ENCODE measurements at places on chromosomes 13 and 19.

GRCh38 chr13:34942732-34943435, 814 bp downstream of the NBEA start:
- no peak for DNase-seq

GRCh38 chr13:64640002-64640401, 2590.1 kb downstream of the PCDH9 start:
- no peak for DNase-seq

DNA sequence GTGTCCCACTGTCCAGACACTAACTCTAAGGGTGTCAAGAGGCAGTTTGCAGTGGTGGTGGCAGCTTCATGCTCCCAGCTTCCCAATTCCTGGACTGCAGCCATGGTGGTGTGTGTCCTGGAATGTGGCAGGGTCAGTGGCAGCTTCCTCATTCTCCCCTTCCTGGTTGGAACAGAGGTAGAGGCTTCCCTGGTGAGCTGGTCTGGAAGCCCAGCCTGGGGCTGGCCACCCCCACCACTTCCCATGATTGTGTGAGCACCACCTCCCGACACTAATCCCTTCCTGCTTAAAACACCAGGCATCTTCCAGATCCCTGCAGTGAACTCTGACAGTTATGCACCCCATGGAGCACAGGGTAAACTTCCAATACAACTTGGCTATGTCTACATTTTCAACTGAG, 134.9 kb downstream of the RAP2A start:
- DNase-seq: no peak

GRCh38 chr13:82654861-82655855, 1227.1 kb downstream of the SLITRK1 start:
- DNase-seq: no peak

DNA sequence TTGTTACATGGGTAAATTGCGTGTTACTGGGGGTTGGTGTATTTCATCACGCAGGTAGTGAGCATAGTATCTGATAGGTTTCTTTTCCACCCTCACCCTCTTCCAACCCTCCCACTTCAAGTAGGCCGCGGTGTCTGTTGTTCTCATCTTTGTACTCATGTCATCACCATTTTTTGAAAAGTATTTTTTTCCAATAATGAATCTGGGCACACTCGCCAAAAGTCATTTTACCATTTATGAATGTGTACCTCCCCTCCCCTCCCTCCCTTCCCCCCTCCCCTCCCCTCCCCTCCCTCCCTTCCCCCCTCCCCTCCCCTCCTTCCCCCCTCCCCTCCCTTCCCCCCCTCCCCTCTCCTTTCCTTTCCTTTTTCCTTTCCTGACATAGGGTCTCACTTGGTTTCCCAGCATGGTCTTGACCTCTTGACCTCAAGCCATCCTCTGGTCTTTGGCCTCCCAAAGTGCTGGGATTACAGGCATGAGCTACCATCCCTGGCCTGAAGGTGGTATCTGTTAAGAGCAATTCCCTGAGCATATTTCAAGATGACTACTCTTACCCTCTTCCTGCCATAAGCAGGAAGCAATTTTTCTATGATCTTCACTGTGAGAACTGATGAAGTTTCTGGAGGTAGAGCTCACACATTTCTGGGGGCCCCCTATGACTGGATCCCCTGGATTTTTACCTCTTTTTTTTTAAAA, 15.7 kb downstream of the ZNF627 start:
- DNase-seq: no peak

GRCh38 chr19:52398081-52398441, 412 bp downstream of the ZNF528 start:
- no peak for DNase-seq

DNA sequence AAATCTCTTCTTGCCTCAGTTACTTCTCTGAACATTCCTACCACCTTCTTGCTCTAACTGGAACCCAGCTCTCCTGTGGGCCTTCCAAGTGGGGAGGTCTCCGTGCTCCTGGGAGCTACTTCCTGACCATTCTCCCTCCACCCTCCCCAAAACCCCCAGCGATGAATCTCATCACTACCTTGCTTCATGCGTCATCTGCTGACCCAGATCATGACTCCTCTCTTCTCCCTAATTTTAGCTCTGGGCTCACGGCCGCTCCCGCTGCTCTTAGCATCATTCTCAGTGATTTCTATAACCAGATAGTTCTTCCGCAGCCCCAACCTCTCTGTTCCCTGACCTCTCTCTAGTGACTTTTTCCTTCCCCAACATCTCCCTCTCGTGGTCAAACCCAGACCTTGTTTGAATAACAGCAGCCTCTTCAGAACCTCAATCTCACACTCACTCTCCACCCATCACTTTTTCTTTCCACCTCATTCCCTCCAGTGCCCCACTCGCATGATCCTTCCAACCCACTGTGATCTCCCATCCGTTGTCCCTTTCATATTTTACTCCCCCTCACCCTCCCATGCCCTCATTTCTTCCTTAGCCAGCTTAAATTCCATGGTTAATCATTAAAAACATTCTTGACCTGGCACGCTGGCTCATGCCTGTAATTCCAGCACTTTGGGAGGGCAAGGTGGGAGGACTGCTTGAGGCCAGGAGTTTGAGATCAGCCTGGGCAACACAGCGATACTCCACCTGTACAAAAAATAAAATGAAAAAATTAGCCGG, 21.8 kb downstream of the MRPS12 start:
- no peak for DNase-seq

GRCh38 chr19:42197375-42197817, 20.1 kb downstream of the DEDD2 start:
- no peak for DNase-seq

GRCh38 chr13:112893207-112893569, 75.8 kb upstream of the MCF2L start:
- DNase-seq: no peak

DNA sequence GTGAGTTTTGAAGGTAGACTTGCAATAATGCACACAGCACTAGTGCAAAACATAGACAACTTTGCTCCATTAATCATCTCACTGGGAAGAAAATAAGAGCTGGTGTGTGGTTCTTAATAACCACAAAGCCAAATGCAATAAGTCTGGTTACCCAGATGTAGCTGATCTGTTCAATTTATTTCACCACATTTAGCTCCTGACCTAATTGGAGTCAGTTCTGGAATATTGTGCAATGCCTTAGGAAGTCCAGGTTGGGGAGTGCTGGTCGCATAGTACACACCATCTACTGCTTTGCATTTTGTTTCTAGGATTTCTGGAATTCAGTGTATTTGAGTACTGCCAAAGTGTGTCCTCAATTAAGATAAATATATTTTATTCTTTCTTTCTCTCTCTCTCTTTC, 483.3 kb upstream of the SPRY2 start:
- DNase-seq: no peak

- DNase-seq: no peak
Measured at GRCh38 chr13:25800523-25800922, 251.3 kb downstream of the SHISA2 start.

GRCh38 chr19:56829596-56829995, 10.9 kb downstream of the PEG3 start:
- DNase-seq: no peak

DNA sequence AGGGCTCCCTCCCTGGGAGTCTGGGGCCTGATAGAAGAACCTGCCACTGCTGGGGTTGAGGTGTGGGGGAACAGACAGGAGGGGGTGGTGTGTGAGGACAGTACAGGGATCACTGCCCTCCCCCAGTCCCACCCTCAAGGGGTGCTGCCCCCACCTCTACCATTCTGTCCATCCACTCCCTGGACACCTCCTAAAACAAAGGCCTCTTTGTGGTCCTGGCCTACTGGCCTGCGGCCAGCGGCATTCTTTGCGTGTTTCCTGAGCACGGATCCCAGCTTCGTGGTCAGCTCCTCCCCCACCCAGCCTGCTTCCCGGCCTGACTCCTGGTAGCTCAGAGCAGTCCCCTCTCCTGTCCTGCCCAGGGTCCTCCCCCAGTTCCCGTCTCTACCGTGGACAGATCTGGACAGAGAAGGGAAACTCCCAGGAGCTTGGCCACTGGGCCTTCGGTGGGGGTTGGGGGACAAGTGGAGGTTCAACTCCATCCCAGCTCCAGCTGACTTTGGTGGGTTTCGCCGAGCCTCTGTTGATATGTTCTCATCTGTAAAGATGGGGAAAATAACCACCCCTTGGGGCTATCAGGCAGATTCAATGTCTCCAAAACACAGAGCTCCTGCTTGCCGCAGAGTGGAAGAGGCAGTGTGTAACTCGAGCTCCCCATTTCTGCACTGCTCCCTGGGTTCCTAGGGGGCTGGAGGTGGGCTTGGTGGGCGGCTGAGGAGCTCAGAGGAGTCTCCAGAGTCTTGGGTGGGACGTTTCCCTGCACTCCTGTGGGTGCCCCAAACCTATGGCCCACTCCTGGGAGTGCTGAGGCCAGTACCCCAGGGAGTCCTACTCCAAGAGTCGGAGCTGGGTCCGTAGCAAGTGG, 48.7 kb downstream of the LYL1 start:
- no peak for DNase-seq

GRCh38 chr19:17860331-17860992, 752 bp downstream of the RPL18A start:
- DNase-seq: no peak

DNA sequence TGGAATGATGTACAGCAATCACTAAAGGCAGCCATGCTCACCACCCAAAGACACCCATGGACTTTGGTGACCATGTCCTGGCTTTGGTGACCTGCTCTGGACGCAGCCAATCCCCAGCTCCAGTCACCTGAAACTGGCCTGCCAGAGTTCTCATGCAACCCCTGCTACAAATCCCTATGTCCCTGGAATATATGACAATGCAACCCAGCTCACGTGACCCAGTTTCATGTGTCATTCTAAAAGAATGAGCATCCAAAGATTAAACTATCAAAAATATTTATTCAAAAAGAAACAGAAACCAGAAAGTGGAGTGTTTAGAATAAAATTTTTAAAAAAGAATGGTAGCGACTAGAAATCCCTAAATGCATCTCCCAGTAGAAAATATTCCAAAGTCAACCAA, 203.3 kb upstream of the IRS2 start:
- DNase-seq: no peak

DNA sequence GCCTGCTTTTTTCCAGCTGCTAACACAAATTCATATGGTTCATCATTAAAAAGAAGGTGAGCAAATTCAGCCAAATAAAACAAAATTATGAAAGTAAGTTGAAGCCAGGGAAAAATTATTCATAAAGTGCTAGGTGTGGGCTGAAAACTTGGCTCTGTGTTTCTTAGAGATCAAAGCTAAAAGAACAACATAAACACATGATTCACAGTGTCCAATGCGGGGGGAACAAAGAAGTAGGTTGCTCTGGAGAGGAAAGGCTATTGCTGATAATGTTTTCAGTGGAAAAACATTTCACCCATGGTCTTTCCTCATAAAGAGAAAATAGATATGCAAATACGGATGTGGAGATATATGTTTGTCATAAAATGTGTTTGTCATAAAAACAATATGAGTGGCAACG, 1691.5 kb upstream of the SLC10A2 start:
- DNase-seq: no peak

- DNase-seq: no peak
Measured at GRCh38 chr13:74683411-74683810, 549.2 kb upstream of the KLF12 start.

DNA sequence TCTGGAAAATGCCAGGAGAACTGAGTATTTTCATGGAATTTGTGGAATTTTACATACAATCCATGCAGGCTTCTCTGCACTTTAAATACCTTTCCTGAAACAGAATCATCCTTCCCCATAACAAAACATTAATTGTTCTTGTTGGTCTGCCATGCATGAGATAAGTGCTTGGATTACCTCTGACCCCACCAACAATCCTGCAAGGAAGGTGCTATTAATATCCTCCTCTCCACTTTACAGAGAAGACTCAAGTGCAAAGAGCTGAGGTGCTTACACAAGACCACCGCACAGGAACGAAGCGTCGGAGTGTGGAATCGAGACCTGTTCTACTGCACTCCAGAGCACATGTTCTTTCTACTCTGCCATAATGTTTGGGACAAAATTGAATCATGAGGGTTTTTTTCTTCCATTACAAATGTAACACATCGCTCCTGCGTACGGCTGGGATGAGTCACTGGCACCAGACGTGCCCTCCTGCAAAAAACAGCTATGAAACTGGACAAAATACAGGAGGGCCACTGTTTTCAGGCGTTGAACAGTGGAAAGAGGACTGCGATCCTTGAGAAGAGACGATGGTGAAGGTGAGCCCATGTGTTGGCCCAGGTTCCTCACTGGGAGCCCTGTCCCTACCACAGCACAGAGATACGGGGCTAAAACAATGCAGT, 12.9 kb upstream of the LRRC4B start:
- DNase-seq: no peak

GRCh38 chr13:33275916-33276315, 9.6 kb downstream of the STARD13 start:
- no peak for DNase-seq

DNA sequence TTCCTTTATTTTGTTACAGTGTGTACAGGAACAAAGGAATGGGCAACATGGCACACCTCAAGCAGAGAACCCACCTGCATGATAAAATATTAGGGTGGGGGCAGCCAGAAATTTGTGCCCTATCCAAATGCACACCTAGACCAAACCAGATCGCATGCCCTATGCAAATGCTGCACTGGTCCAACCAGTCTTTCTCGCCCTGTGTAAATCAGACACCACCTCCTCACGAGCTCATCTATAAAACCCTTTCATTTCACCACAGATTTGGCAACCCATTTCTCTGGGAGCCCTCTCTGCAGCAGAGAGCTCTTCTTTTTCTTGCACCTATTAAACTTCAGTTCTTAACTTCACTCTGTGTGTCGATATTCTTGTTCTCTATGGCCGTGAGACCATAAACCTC, 1559.2 kb downstream of the SLITRK1 start:
- DNase-seq: no peak

DNA sequence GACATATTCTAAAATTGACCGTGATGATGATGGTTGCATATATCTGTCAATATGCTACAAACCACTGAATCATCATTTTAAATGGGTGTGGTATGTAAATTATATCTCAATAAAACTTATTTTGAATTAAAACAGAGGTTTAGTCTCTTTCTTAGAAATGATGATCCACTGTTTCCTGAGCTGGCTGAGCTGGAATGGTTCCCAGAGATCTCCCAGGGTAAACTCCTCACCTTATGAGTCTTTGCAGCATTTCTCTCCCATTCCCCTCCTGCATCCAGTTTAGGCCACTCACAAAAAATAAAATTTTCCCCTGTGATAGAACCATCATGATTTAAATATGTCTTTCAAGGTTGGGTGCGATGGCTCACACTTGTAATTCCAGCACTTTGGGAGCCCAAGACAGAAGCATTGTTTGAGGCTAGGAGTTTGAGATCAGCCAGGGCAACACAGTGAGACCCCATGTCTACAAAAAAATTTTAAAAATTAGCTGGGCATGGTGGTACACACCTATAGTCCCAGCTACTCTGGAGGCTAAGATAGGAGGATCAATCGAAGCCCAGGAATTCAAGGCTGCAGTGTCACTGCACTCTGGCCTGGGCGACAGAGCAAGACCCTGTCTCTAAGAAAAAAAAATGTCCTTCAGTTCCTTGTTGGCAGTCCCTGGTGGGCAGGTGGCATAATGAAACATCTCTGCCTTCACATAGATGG, 46.1 kb downstream of the FLT1 start:
- DNase-seq: no peak
